Hepatocyte (in vitro differentiated cells): ENCODE measurements at places on chromosomes 7 and 10. TPM values are rescaled to one million over a fixed set of nuclear protein-coding genes. Genes with fewer than 3 reads are reported as not detected.

NPTX2 gene
- 2.2 and 5.5 TPM in 2 replicates for polyA plus RNA-seq

HMX2 gene
- polyA plus RNA-seq: not detected in 2 replicates

ACTR1A gene
- polyA plus RNA-seq: 80.5 and 86.7 TPM in 2 replicates

ZNF800 gene
- 12.1 and 14.3 TPM in 2 replicates for polyA plus RNA-seq

C10orf88 gene
- 7.2 and 7.5 TPM in 2 replicates for polyA plus RNA-seq

BAMBI gene
- polyA plus RNA-seq: 148 and 163 TPM in 2 replicates

WASL gene
- 29.0 and 36.8 TPM in 2 replicates for polyA plus RNA-seq

IKZF1 gene
- 0.16 and 0.52 TPM in 2 replicates for polyA plus RNA-seq

SPDYE5 gene
- polyA plus RNA-seq: 1.4 and 1.5 TPM in 2 replicates

GIMAP1 gene
- polyA plus RNA-seq: 0.13 TPM in 2 replicates

OLAH gene
- not detected in 2 replicates for polyA plus RNA-seq

ECHDC3 gene
- 8.8 and 13.2 TPM in 2 replicates for polyA plus RNA-seq

CYP3A7 gene
- polyA plus RNA-seq: 311 and 444 TPM in 2 replicates

LANCL2 gene
- 13.5 and 16.2 TPM in 2 replicates for polyA plus RNA-seq

PCGF5 gene
- polyA plus RNA-seq: 30.0 and 32.1 TPM in 2 replicates

ELAPOR2 gene
- 12.7 and 19.6 TPM in 2 replicates for polyA plus RNA-seq

ATOH7 gene
- polyA plus RNA-seq: not detected in 2 replicates

RAMP3 gene
- polyA plus RNA-seq: not detected in 2 replicates

SPDYE2 gene
- polyA plus RNA-seq: 2.4 and 3.7 TPM in 2 replicates

POLD2 gene
- 110 and 120 TPM in 2 replicates for polyA plus RNA-seq

PILRA gene
- 1.1 and 3.0 TPM in 2 replicates for polyA plus RNA-seq

ZNF92 gene
- 3.0 TPM in 2 replicates for polyA plus RNA-seq

SYNPO2L gene
- polyA plus RNA-seq: 0.40 TPM in 1 of 2 replicates, not detected in the other

EPO gene
- 0.11 TPM in 1 of 2 replicates, not detected in the other for polyA plus RNA-seq

ZNF862 gene
- 3.0 and 3.5 TPM in 2 replicates for polyA plus RNA-seq

UCMA gene
- not detected in 2 replicates for polyA plus RNA-seq

FKBP14 gene
- 36.5 and 38.7 TPM in 2 replicates for polyA plus RNA-seq

INMT gene
- polyA plus RNA-seq: 17.4 and 22.0 TPM in 2 replicates

RINT1 gene
- polyA plus RNA-seq: 10.7 and 12.1 TPM in 2 replicates

LRIT1 gene
- not detected in 2 replicates for polyA plus RNA-seq

HEPACAM2 gene
- 14.0 and 15.0 TPM in 2 replicates for polyA plus RNA-seq

CPEB3 gene
- polyA plus RNA-seq: 3.8 and 4.0 TPM in 2 replicates
